Inflammatory macrophage treated with lipopolysaccharide for 4 hours (primary cell): ENCODE measurements at places on chromosomes 12 and 14.

- DNase-seq: no peak
Observed at GRCh38 chr12:132071830-132072384, 72.2 kb downstream of the DDX51 start.

- no peak for DNase-seq
Observed at GRCh38 chr12:58922849-58923248, 2.5 kb upstream of the LRIG3 start.

DNA sequence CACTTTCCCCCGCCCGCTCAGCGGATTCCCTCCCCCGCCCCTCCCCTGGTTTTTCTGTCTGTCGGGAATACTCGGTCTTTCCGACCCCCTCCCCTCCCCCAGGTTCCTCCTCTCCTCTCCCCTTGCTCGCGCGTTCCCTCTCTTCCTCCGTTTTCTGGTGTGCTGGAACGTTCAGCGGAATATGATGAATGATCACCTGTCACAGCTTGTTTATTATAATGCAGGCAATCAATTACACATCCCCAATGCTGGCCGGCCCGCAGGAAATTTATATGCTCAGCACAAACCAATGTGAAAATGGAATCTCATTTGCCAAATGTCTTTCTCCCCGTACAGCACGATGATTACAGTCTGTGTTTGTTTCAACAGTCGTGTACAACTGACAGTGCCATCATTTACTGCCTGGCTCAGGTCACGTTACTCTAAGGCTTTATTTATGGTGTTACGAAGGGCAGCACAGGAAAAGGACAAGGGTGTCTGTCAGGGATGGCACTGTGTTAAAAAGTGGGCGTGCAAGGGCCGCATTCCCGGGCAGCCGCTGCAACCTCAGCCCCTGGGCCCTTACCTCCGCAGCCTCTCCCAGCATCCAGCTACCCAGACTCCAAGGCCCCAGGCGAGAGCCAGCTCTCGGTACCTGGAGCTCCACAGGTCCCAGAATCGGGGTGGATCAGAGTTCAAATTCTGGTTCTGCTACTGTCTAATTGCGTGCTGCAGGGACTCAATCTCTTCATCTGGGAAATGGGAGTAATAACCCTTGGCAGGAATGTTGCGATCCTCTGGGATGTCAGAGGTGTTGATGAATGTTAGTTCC is 24.7 kb upstream of the MAP1LC3B2 start:
- DNase-seq: no peak

- no peak for DNase-seq
Observed at GRCh38 chr14:74591899-74592298, 20.1 kb downstream of the LTBP2 start.

DNA sequence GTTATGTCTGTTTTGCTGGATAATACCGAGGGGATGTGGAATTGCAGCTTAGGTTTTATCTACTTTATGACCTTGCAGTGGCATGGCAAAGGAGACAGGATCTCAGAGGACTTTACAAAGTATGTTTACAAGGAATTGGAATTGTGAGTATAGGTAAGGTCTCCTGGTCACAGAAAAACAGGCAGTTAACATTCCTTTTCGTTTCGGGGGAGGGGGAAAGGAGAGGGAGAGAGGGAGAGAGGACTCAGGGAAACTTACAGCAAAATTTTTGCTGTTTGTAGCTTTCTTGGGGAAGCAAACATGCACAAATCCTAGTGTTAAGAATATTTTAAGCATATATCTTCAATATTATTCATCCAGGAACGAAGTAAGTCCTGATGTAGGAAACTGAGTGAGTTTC is 590.5 kb upstream of the LRFN5 start:
- DNase-seq: no peak

GRCh38 chr12:85152311-85152729 is 116.2 kb downstream of the LRRIQ1 start:
- DNase-seq: no peak

DNA sequence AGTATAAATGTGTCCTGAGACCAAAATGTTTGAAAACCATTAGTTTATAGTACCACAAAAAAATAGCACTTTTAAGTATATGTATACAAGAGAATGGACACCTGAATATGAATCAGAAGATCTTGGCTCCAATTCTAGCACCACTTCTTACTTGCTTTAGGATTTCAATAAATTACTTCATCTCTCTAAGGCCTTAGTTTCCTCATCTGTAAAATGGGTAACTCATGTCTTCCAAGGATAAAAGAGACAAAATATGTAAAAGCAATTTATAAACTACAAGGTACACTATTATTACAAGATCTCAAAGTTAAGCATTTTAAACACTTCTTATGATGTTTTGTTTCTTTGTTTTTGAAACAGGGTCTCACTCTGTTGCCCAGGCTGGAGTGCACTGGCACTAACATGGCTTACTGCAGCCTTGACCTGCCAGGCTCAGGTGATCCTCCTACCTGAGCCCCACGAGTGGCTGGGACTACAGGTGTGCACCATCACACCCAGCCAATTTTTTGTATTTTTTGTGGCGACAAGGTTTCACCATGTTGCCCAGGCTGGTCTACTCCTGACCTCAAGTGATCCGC is 9.4 kb downstream of the DUSP16 start:
- no peak for DNase-seq

- DNase-seq: no peak
Observed at GRCh38 chr12:124481772-124482566, 85.4 kb downstream of the NCOR2 start.

GRCh38 chr12:47999816-48000215 is 4.5 kb downstream of the COL2A1 start:
- DNase-seq: no peak
